ENCODE measurements at places on chromosomes 2 and 18.

DNA sequence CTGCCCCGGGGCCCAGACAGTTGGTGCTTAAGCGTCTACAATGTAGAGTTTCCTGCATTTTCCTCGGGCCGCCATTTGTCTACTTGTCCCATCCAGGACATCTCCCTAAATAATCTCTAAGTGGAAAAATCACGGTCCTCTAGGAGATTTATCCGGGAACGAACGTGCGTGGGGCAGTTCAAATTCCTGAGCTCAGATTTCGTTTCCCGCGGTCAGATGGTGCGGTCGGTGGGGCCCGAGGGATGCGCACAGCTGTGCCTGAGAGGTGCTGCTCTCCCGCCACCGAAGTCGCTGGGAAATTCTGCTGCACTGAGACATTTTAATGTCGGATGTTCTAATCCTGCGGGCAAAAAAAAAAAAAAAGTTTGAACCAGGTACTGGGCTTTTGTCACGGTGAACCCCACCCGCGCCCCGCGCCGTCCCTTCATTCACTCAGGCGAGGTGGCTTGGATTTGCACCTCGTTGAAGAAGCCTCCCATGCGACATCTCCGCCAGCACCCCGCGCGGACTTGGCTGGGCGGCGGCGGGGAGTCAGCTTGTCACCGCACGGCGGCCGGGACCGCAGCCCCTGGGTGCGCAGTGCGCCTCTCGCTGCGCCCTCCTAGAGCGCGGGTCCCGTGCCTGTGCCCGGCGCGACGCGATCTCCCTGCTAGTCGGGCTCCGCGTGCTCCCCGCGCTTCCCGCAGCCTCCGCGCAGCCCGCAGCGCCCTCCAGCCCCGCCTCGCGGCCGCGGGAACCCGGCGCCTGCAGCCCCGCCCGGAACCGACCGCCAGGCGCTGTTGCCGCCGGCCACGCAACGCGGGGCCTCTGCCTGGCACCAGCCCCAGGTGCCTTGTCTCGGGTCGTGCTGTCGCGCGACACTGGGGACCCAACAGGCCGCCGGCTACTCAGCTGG, 191.9 kb upstream of the TCF4 start:
- no peak for DNase-seq

DNA sequence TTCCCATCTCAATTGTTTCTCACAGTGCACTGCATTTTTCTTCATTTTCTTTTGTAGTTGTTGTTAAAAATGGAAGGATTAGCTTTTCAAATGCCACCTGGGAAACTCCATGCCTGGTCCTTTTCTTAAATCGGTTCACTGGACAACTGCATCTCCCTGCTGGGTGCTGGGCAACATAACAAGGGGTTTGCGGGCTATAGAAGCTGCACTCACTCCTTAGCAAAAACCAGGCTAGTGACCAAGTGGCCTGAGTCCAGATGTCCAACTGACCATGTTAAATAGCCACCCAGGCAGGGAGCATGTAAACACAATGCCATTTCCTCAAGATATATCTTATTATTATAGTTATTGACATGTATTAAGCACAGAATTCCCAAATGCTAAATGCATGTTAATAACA, 264.9 kb downstream of the ICOS start:
- DNase-seq, result no peak

GRCh38 chr18:12686100-12686499, 16.4 kb downstream of the CEP76 start:
- DNase-seq, result no peak

DNA sequence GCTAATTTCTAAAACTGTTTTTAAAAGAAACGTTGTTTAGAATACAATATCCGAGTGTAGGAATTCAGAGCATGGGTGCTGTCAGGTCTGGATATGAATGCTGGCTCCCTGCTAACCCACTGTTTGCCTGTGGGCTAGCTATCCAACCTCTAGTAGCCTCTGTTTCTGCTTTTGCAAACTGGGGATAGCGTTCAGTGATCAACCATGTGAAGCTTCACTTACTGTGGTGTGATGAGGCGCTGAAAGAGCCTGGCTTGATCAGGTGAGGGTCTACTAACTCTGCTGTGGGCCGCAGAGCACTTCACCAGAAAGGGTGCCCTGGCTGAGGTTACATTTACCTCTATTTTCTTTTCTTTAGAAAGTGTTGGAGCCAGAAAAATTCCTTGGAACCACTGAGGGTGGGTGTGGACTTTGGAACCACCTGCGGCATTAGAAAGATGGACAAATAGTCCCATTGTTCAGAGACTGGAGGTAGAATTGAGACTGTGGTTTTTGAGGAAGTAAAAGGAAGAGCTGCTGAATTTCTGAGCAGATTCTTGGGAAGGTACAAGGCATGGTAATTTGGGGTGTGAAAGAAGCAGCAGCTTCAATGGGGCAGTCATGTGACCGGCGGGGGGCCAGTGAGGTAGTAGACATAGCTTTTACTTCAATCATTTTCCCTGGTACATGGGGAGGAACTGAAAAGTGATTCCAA, 96.3 kb upstream of the CD302 start:
- no peak for DNase-seq

GRCh38 chr2:207506426-207506825, 23.3 kb upstream of the CREB1 start:
- DNase-seq, result no peak

All from activated CD8-positive, alpha-beta memory T cell treated with anti-CD3 and anti-CD28 coated beads for 48 hours (primary cell).